Hindlimb muscle (tissue), 1 donor: ENCODE measurements at places on chromosomes 11 and 22. TPM values are rescaled to one million over a fixed set of nuclear protein-coding genes. Genes with fewer than 3 reads are reported as not detected.

BLID gene
- polyA plus RNA-seq: not detected

CCDC134 gene
- polyA plus RNA-seq: 10.2 TPM

SCO2 gene
- polyA plus RNA-seq: 6.1 TPM

POLD4 gene
- 33.3 TPM for polyA plus RNA-seq

DEFB131B gene
- polyA plus RNA-seq: not detected

SART1 gene
- polyA plus RNA-seq: 46.2 TPM

OR51I1 gene
- polyA plus RNA-seq: not detected

P2RY6 gene
- polyA plus RNA-seq: 2.4 TPM

IGLL1 gene
- polyA plus RNA-seq: 0.41 TPM

FAM181B gene
- polyA plus RNA-seq: 0.08 TPM

FOLR3 gene
- polyA plus RNA-seq: 0.61 TPM

CDCA5 gene
- polyA plus RNA-seq: 11.7 TPM

OVCH2 gene
- polyA plus RNA-seq: 0.79 TPM

MUC2 gene
- polyA plus RNA-seq: 0.05 TPM

SLC22A8 gene
- polyA plus RNA-seq: not detected

C22orf23 gene
- 11.1 TPM for polyA plus RNA-seq

EIF4G2 gene
- polyA plus RNA-seq: 718 TPM
